Progenitor cell of endocrine pancreas (in vitro differentiated cells): ENCODE measurements at places on chromosomes 13 and 19.

- H3K4me1 ChIP-seq = peaks cover 2% of the 10 kb centered on the region
- H3K27ac ChIP-seq = no peak overlapping the region
- no peaks in the 10 kb centered on the region for H3K27me3 ChIP-seq
- no peak overlapping the region for H3K4me3 ChIP-seq
- DNase-seq = no peak
- no peaks in the 10 kb centered on the region for H3K36me3 ChIP-seq
These were observed 169.2 kb upstream of the IRS2 start for GRCh38 chr13:109955598-109955997.

DNA sequence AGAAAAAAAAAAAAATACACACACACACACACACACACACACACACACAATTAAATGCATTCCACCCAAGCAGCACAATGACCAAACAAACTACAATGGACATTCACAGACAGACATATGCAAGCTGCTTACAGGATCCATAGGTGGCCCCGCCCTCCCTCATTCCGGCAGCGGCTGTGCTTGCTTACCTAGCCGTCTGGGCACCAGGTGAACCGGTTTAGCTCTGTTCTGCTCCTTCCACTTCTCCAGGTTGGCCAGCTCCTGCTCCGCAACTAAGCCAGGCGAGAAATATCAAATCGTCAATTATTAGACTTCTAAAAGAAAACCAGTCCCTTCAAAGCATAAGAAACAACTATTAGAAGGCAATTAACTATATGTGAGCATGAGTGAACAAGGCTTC, 23.1 kb downstream of the EPSTI1 start:
- no peaks in the 10 kb centered on the region for H3K27me3 ChIP-seq
- peak overlapping the region; percentile 5 for H3K27ac ChIP-seq
- no peak overlapping the region for H3K4me3 ChIP-seq

- no peak overlapping the region for H3K27ac ChIP-seq
- no peaks in the 10 kb centered on the region for H3K27me3 ChIP-seq
- H3K4me3 ChIP-seq = no peak overlapping the region
- H3K4me1 ChIP-seq = no peaks in the 10 kb centered on the region
These were observed 69.1 kb downstream of the CAB39L start for GRCh38 chr13:49374585-49375290.

- peaks cover 4% of the 10 kb centered on the region for H3K27me3 ChIP-seq
- no peak overlapping the region for H3K4me3 ChIP-seq
- H3K27ac ChIP-seq = no peak overlapping the region
- H3K4me1 ChIP-seq = peaks cover 27% of the 10 kb centered on the region
These were observed 14.9 kb downstream of the POP4 start for GRCh38 chr19:29620931-29621351.

DNA sequence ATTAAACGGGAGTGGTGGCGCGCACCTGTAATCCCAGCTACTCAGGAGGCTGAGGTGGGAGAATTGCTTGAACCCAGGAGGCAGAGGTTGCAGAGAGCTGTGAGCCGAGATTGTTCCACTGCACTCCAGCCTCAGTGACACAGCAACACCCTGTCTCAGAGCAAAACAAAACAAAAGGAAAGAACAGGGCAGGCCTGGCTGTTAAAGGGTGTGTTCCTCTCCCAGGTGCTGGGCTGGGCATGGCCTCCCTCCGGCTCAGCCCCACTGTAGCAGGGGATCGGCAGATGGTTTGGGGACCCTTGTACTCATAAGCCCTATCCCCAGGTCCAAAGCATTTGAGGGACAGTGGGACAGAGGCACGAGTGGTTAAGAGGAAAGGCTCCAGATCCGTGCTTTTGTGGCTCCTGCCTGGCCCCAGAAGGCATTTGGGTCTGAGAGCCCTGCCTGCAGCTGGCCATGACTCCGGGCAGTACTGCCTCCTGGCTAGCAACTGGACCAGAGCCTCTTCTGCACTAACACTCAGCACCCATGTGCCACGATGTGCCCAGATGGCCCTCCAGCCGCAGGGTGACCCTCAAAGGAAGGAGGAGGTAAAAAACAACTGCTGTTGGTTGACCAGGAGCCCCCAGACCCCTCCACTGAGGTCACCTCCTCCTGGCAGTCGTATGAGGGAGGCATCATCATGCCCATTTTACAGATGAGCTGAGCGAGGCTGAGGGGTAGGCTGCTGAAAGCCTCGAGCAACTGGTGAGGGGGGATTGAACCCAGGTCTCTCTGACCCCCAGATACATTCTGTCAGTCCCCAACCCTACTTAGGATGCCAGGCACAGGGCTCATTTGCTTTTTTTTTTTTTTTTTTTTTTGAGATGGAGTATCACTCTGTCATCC, 10.0 kb downstream of the RFX1 start:
- H3K27ac ChIP-seq = no peak overlapping the region
- H3K4me1 ChIP-seq = no peaks in the 10 kb centered on the region
- H3K4me3 ChIP-seq = no peak overlapping the region
- H3K27me3 ChIP-seq = no peaks in the 10 kb centered on the region

- no peak overlapping the region for H3K27ac ChIP-seq
- peaks cover 9% of the 10 kb centered on the region for H3K27me3 ChIP-seq
- no peaks in the 10 kb centered on the region for H3K4me1 ChIP-seq
These were observed 8.6 kb upstream of the TMEM161A start for GRCh38 chr19:19146865-19147264.

DNA sequence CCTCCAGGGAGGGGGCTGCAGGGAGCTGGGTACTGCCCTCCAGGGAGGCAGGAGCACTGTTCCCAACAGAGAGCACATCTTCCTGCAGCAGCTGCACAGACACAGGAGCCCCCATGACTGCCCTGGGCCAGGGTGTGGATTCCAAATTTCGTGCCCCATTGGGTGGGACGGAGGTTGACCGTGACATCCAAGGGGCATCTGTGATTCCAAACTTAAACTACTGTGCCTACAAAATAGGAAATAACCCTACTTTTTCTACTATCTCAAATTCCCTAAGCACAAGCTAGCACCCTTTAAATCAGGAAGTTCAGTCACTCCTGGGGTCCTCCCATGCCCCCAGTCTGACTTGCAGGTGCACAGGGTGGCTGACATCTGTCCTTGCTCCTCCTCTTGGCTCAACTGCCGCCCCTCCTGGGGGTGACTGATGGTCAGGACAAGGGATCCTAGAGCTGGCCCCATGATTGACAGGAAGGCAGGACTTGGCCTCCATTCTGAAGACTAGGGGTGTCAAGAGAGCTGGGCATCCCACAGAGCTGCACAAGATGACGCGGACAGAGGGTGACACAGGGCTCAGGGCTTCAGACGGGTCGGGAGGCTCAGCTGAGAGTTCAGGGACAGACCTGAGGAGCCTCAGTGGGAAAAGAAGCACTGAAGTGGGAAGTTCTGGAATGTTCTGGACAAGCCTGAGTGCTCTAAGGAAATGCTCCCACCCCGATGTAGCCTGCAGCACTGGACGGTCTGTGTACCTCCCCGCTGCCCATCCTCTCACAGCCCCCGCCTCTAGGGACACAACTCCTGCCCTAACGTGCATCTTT, 7.8 kb upstream of the CEACAM5 start:
- H3K27ac ChIP-seq = no peak overlapping the region
- H3K27me3 ChIP-seq = no peaks in the 10 kb centered on the region
- H3K4me1 ChIP-seq = no peaks in the 10 kb centered on the region
- DNase-seq = no peak

DNA sequence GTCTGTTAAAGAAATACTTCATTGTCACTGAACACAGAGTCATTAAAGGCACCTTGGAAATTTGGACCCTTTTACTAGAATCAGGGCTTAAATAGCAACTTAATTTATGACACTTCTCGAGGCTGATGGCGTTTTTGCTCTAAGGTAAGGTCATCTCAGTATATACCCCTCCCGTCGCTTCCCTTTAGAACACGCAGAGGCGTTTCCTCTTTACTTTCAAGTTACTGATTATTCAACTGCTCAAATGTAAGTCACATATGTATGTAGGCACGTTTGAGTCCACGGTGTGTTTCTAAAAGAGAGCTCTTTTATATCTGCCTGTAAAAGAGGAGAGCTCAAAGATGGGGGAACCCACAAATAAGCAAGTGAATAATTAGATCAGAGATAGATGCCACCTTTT, 181.5 kb downstream of the TSHZ3 start:
- H3K27me3 ChIP-seq = peaks cover 3% of the 10 kb centered on the region
- no peak overlapping the region for H3K4me3 ChIP-seq
- peaks cover 38% of the 10 kb centered on the region for H3K4me1 ChIP-seq
- no peaks in the 10 kb centered on the region for H3K36me3 ChIP-seq

DNA sequence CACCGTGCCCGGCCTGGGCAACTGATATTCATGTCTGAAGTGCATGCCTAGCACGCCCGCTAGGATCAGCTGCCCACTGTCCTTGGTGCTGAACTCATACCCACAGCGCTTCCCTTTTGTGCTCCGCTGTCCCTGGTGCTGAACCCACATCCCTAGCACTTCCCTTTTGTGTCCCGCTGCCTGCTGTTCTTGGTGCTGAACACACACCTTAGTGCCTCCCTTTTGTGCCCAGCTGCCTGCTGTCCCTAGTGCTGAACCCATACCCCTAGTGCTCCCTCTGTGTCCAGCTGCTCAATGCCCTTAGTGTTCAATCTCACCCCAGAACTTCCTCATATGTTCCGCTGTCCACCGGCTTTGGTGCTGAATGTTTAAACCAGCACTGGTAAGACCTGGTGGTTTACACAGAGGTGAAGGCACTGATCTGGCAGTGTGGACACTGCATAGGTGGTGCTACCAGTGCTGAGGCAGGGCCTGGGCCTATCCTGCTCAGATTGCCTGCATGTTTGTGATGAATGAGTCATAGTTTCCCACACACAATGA, 26.3 kb upstream of the SIGLEC11 start:
- peaks cover 11% of the 10 kb centered on the region for H3K36me3 ChIP-seq
- DNase-seq = peak; percentile 94
- H3K4me1 ChIP-seq = no peaks in the 10 kb centered on the region
- H3K4me3 ChIP-seq = no peak overlapping the region
- H3K27ac ChIP-seq = peak overlapping the region; percentile 10

- peak overlapping the region; percentile 49 for H3K27ac ChIP-seq
- no peak overlapping the region for H3K4me3 ChIP-seq
- peaks cover 7% of the 10 kb centered on the region for H3K4me1 ChIP-seq
- no peaks in the 10 kb centered on the region for H3K36me3 ChIP-seq
- H3K27me3 ChIP-seq = no peaks in the 10 kb centered on the region
- DNase-seq = no peak
These were observed 39.2 kb downstream of the TSSK6 start for GRCh38 chr19:19475849-19476828.

DNA sequence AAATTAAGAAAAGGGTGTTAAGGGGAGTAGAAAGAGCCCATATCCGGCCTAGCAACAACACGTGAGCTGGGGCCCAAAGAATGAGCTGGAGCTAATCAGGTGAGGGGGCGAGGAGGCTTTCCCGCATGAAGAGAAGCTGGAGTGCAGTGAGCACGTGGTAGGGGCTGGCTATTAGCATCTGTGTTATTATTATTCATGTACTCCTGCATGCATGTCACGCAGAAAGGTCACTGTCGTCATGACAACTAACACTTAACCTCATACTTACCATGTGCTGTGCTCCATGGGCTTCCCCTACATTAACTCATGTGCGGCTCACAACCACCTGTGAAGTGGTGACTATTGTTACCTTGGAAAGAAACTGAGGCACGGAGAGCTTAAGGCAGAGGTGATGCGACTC, 227.6 kb upstream of the UBL3 start:
- peaks cover 3% of the 10 kb centered on the region for H3K27me3 ChIP-seq
- DNase-seq = no peak
- H3K27ac ChIP-seq = no peak overlapping the region
- no peak overlapping the region for H3K4me3 ChIP-seq

GRCh38 chr13:41562083-41562482, 104.7 kb downstream of the RGCC start:
- peaks cover 3% of the 10 kb centered on the region for H3K27me3 ChIP-seq
- peaks cover 21% of the 10 kb centered on the region for H3K4me1 ChIP-seq
- no peak overlapping the region for H3K4me3 ChIP-seq
- peaks cover 4% of the 10 kb centered on the region for H3K36me3 ChIP-seq

DNA sequence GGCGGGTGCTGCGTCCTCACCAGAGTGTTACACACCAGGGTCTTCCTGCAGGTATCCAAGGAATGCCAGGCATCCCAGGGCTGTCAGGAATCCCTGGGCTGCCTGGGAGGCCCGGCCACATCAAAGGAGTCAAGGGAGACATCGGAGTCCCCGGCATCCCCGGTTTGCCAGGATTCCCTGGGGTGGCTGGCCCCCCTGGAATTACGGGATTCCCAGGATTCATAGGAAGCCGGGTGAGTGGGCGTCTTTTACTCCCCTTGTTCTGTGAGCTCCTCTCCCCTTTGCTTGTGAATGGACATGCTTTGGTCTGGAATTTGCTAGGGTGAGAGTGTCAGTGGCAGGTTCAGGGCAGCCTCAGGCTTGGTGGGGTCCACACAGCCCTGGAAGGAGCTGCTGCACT, 75.9 kb downstream of the RAB20 start:
- peaks cover 1% of the 10 kb centered on the region for H3K4me1 ChIP-seq
- no peak for DNase-seq
- H3K4me3 ChIP-seq = no peak overlapping the region
- H3K36me3 ChIP-seq = peaks cover 5% of the 10 kb centered on the region

- no peak overlapping the region for H3K27ac ChIP-seq
- no peak overlapping the region for H3K4me3 ChIP-seq
- no peaks in the 10 kb centered on the region for H3K4me1 ChIP-seq
- no peaks in the 10 kb centered on the region for H3K36me3 ChIP-seq
- H3K27me3 ChIP-seq = peaks cover 41% of the 10 kb centered on the region
These were observed 4.4 kb upstream of the FCER2 start for GRCh38 chr19:7706188-7706954.

DNA sequence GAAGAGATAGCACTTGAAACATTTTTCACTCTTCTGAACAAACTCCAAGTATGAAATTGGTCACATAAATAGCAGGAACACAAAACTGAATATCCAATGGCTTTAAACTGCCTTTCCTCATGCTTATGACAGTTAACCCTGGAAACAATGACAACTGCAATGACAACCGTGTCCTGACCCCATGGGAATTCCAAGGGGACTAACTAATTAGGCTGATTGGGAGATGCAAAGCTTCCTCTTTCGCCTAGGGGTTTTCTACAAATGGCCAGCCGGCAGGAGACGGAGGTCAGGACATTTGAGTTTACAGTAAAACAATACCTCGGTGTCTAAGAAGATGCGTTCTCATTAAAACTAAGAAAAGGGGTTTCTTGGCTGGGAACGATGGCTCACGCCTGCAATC, 53.0 kb upstream of the URAD start:
- no peak for DNase-seq
- no peaks in the 10 kb centered on the region for H3K4me1 ChIP-seq
- no peaks in the 10 kb centered on the region for H3K36me3 ChIP-seq
- no peak overlapping the region for H3K4me3 ChIP-seq
- no peak overlapping the region for H3K27ac ChIP-seq

- no peaks in the 10 kb centered on the region for H3K36me3 ChIP-seq
- no peaks in the 10 kb centered on the region for H3K27me3 ChIP-seq
- no peak overlapping the region for H3K27ac ChIP-seq
- peaks cover 18% of the 10 kb centered on the region for H3K4me1 ChIP-seq
- no peak overlapping the region for H3K4me3 ChIP-seq
These were observed 352.4 kb downstream of the KLF5 start for GRCh38 chr13:73411067-73411809.

DNA sequence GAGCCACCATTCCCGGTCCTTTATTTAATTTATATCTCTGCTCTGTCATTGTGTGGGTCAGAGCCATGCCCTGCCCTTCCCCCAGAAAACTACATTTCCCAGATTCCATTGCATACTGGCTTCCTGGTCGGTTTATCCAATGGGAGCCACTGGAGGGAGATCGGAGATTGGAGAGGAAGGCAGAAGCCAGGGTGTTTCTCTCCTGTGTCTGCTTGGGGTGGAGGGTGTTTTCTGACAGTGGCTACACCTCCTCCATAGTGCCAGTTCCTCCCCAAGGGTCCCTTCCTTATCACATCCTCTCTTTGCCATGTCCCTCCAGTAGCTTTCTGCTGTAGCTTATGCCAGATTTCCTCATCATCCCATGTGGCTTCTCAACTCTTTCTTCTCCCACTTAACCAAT, 19.0 kb downstream of the OLFM2 start:
- DNase-seq = no peak
- H3K4me1 ChIP-seq = peaks cover 6% of the 10 kb centered on the region
- H3K36me3 ChIP-seq = no peaks in the 10 kb centered on the region
